ENCODE measurements at places on chromosomes 2 and 18.

- no peak for DNase-seq
Measured at GRCh38 chr2:100747551-100747950, 72.4 kb upstream of the NPAS2 start.

DNA sequence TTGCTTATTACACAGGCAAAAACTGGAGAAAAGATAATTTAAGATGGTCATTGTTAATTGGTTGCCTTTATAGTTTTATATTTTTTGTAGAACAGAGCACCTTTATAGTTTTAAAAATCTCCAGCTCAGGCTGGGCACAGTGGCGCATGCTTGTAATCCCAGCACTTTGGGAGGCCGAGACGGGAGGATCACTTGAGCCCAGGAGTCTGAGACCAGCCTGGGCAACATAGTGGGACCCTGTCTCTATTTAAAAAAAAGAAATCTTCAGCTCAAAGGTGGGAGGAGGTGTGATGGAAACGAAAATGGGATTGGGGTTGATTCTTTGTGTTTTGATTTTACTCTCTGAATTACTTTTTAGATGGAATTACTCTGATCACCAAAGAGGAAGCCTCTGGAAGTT is 85.4 kb downstream of the XRCC5 start:
- no peak for DNase-seq

DNA sequence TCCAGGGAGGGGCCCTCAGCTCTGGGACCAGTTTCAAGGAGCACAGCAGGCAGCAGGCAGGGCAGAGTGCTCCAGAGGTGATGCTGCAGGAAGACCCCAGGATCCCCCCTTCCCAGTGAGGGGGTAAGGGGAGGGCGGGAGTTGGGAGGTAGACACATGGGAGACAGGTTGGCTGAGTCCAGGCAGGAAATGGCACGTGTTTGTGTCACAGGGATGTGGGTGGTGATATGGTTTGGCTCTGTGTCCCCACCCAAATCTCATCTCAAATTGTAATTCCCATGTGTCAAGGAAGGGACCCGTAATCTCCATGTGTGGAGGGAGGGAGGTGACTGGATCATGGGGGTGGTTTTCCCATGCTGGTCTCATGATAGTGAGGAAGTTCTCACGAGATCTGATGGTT is 25.2 kb upstream of the OTOS start:
- DNase-seq, result no peak

DNA sequence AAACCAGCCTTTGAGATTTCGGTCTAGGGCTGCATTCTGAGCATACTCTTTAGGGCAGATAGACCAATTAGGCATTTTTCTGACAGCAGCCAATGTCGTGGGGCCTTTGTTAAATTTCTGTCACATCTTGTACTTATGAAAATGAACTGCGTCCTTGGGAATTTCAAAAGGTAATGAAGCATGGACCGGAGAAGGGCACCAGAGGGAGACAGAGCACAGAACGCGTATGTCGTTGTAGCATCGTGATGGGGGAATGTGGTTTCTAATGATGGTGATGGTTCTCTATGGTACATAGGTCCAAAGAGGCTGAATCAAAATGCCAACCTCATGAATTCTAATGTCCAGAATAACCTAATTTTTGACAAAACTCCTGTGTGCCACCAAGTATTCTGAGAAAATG is 483.9 kb upstream of the CRIM1 start:
- DNase-seq, result no peak

DNA sequence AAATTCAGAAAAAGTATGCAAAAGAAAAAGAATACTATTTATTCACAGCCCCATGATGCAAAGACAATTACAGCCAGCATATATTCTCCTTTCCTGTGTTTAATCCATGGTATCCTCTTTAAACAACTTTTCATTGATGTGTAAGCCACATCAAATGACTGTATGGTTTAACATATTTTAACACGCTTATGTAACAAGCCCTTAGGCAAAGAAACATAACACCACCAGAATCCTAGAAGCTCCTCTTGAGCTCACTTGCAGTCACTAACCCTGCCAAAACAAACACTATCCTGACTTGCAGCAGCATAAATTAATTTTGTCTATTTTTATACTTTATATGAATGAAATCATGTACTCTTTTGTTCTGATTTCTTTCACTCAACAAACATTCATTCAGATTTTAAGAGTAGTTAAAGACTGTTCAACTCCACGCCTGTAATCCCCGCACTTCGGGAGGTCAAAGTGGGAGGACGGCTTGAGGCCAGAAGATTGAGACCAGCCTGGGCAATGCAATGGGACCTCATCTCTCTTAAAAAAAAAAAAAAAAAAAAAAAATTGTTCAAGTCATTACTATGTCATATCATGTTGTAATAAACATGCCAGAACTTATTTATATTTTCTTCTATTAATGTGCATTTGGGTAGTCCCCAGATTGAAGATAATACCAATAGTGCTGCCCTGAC is 226.3 kb downstream of the NBAS start:
- no peak for DNase-seq

DNA sequence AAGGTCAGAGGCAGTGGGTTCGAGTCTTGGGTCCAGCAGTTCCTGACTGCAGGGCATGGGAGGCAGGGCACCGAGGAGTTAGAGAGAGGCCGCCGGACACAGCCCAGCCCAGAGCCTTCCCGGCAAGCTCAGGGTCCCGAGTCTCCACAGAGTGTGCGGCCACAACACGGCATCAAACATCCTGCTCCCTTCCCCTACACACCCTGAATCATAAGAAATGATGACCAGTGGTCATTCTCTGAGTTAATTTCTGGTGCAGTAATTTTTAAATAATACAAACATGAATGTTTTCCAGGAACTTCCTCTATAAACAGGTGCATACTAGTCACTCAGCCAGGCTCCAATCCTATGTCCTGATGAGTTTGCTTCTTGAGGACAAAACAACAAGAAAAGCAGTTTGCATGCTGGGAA is 118.0 kb downstream of the PXDN start:
- DNase-seq, result no peak

GRCh38 chr18:23953984-23954383 is 60.6 kb upstream of the TTC39C start:
- DNase-seq, result no peak

GRCh38 chr2:41905597-41906337 is 142.1 kb upstream of the PKDCC start:
- DNase-seq, result no peak

DNA sequence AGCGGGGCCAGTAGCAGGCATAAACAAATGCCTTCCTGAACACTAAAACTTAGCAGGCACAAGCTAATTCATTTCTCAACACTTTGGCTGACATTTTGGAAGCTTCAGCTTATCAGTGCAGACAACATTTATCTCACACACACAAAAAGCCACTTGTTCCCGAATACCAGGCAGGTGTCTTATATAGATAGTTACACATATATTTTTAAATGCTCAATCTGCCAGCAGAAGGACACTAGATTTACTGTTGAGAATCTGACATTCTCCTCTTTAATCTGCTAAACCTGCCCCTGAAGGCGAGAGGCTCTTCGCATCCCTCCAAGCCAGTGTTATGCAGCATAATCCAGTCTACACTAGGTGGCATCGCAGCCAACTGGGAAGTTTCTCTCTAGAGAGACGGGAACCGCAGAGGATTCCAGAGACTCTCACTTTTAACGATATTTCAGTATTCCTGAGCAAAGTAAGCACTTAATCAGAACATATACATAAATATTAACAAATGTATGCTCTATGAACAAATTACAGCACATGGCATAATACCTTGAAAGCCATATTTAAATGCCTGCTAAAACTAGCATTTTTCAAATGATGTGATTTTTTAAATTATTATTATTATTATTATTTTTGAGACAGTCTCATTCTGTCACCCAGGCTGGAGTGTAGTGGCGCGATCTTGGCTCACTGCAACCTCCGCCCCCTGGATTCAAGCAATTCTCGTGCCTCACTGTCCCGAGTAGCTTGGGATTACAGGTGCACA is 90.2 kb upstream of the SCG2 start:
- DNase-seq, result peak; percentile 4

GRCh38 chr2:169542433-169542832 is 31.2 kb downstream of the FASTKD1 start:
- DNase-seq, result no peak

DNA sequence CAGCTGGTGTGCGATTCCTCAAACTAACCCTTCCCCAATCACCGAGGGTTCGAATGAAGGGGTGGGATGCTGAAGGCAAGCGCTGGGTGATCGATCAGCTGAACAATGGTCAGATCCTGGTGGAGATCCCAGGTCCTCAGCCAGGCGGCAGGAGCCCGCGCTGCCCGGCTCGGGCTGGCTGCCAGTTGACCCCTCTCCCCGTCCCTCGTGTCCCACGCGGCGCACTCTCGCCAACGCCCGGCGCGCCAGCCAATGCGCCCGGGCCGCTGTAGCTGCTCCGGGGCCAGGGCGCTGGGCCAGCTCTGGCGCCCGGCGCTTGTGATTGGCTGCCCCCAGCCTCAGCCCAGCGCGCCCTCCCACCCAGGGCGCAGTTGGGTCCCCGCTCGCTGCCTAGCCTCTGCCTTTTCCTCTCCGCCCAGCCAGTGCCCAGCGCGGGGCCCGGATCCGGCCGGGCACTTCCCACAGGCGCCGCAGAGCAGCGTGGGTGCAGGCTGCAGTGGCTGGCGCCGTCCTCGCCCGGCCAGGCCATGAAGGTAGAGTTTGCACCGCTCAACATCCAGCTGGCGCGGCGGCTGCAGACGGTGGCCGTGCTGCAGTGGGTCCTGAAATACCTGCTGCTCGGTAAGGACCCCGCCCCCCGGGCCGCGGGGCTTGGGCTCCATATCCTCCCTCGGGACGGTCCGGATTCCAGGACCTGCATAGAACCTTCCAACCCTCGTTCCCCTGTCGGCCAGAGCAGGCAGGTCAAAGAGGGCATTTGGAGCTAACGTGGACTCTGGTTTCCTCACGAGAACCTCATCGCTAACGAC is at the start of gene MOGAT1:
Gene MOGAT1 (plus strand): TSS at position 400 of the 809 bp plus-strand sequence. CDS start 128 bp downstream, at position 528.
- DNase-seq, result peak; percentile 50

DNA sequence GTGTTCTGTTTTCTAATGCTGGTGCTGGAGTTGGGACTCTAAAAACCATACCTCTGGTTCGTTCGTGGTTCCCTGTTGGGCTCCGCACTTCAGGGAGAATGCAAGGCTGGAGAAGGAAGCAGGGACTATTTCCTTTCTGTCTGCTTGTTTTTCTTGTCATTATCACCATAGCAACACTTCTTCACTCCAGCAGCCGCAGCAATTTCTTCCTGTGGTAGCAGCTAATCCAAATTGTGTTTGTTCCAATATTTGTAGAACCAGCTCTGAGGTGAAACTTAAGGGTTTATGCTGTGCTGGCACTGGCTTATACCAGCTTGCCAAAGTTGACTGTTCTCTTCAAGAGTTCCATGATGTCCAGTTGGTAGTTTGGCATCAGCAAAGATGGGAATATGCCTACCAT is 301.4 kb upstream of the SYT4 start:
- no peak for DNase-seq

- DNase-seq, result no peak
Measured at GRCh38 chr18:8686611-8687010, 18.7 kb upstream of the MTCL1 start.

GRCh38 chr2:29054430-29054829 is 19.9 kb downstream of the PCARE start:
- no peak for DNase-seq

GRCh38 chr2:121356058-121356640 is 71.1 kb upstream of the TFCP2L1 start:
- DNase-seq, result peak; percentile 64

GRCh38 chr2:126714191-126714965 is 58.4 kb downstream of the GYPC start:
- peak; percentile 21 for DNase-seq

GRCh38 chr18:10370716-10371115 is 83.7 kb upstream of the APCDD1 start:
- no peak for DNase-seq

GRCh38 chr2:46825939-46826568 is 89.6 kb downstream of the MCFD2 start:
- DNase-seq, result no peak

DNA sequence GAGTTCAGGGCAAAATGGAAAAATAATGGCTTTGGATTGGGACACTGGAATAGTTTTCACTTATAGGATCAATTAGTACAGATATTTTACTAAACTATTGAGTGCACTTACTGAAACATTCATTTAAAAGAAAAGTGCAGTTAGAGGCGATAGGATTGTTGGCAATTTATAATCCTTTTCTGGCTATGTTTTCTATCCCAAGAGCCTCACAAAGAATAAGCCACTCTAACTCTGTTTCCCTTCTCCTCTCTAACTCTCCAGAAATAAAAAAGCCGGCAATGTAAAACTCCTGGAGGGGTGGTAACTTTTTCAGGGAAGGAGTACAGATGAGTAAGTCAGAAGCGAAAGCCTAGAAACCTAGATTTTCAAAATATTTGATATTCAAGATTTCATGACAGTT is 91.3 kb downstream of the EPHA4 start:
- DNase-seq, result no peak

- DNase-seq, result no peak
Measured at GRCh38 chr2:163353551-163353950, 382.3 kb downstream of the FIGN start.

GRCh38 chr18:47593744-47594472 is 336.6 kb downstream of the SMAD2 start:
- DNase-seq, result no peak

GRCh38 chr2:1837022-1837421 is 92.7 kb upstream of the PXDN start:
- no peak for DNase-seq

DNA sequence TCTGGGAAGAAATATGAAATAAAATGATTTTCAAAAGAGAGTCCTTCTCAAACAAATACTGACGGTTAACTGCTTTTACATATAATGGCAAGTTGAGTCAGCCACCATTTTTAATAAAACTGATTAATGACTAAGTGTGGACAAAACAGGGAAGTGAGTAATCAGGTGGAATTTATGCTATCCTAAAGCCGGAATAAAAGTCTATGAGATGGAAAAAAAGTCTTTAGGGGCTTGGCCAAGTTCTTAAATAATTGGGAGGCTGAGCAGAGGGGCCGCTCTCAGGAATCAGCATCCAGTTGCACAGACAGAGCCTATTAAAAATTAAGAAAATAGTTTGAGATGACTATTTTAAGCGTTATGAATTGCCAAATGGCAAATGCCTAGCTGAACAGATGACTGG is 58.6 kb upstream of the AFF3 start:
- no peak for DNase-seq

GRCh38 chr2:195903956-195904355 is 164.7 kb downstream of the DNAH7 start:
- no peak for DNase-seq

DNA sequence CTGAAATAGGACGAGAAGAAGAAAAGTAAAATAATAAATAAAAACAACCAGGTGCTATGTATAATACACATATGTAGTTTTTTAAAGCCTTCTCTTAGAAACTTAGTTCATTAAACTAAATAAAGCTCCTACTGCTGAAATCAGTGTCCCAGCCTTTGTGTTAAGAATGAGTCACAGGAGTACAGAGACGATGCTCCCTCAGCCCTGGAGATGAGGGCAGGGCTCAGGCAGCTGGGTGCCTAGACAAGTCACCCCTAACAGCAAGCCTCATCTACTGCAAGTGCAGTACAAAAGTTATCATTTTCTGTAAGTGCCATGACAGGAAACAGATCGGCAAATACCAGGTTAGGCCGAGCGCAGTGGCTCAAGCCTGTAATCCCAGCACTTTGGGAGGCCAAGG is 18.2 kb downstream of the KIDINS220 start:
- DNase-seq, result no peak
